Bladder microvascular endothelial cell (primary cell): ENCODE measurements at places on chromosomes 13 and 19. TPM values are rescaled to one million over a fixed set of nuclear protein-coding genes. Genes with fewer than 3 reads are reported as not detected.

FBN3 gene
- total RNA-seq: under 0.01 TPM in 2 replicates

PPP2R1A gene
- 79.8 and 217 TPM in 2 replicates for total RNA-seq

CACNG6 gene
- total RNA-seq: 0.25 and 0.81 TPM in 2 replicates

SHC2 gene
- 1.8 and 15.8 TPM in 2 replicates for total RNA-seq

MISP gene
- not detected in 2 replicates for total RNA-seq

FAAP24 gene
- total RNA-seq: 1.3 and 1.6 TPM in 2 replicates

TNNT1 gene
- total RNA-seq: 1.4 and 4.7 TPM in 2 replicates

PRR19 gene
- 0.32 and 0.38 TPM in 2 replicates for total RNA-seq

KANK2 gene
- 28.7 and 125 TPM in 2 replicates for total RNA-seq
